Muscle of leg (tissue), 16 donors: ENCODE measurements at places on chromosomes 7 and 10. TPM values are rescaled to one million over a fixed set of nuclear protein-coding genes. Genes with fewer than 3 reads are reported as not detected.
A peak's percentile ranks its signal among the peaks of the same experiment; 100 is the strongest.

HTR7 gene
- 0.18 TPM for total RNA-seq

ZNF273 gene
- 5.4 TPM for total RNA-seq

PVRIG gene
- total RNA-seq: 0.13 TPM

UBTD1 gene
- total RNA-seq: 10.6 TPM

DNA sequence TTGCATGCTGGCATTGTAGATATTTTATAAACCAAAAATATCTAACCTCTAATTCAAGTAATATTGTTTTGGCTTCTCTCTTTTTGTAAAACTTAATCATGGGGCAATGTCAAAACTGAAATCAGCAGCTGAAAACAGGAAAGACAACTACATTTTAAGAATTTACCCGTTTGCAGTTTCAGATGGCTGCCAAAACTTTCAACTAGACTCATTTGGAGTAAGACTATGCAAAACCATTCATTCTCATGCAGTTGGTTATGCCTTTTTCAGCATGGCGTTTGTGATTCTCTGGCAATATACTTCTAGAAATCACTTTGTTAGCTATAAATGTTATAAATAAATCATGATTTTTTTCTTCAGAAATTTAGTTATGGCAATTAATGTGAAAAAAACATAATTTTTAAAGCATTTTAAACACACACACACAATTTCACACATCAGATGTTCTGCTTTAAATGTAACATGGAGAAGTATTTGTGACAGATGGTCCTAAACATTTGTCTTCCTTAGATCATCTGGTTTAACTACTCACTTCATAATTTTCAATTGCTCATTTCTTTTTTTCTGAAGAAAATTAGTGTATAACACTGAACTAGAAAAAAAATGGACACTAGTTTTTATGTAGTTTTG, 116.4 kb downstream of the ITGB8 start:
- no peaks in the 10 kb centered on the region for H3K36me3 ChIP-seq
- no peaks in the 10 kb centered on the region for H3K27me3 ChIP-seq
- no peak overlapping the region for H3K27ac ChIP-seq
- DNase-seq: no peak

DNA sequence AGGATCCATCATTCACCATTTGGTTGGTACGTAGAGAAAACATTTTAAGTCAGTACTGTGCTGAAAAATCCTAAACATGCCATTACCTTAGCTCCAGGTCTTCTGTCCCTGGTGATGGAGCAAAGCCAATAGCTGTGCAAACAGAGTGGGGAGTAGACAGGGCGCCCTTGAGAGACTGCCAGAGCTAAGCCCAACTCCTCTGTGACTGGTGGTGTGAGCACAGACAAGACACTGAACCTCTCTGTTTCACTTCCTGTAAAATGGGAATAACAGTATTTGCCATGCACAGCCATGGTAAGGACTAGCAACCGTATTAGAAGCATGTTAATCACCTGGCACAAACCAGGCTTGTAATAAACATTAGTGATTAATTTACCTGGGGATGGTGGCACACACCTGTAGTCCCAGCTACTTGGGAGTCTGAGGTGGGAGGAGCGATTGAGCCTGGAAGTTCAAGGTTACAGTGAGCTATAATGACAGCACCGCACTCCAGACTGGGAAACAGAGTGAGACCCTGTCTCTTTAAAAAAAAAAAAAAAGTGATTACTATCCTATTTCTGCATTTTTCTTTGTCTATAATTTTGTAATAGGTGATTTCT, 28.7 kb downstream of the LYZL1 start:
- H3K27me3 ChIP-seq: peaks cover 5% of the 10 kb centered on the region
- DNase-seq: no peak
- no peaks in the 10 kb centered on the region for H3K36me3 ChIP-seq
- H3K4me3 ChIP-seq: no peak overlapping the region
- peaks cover 16% of the 10 kb centered on the region for H3K4me1 ChIP-seq
- peak overlapping the region; percentile 31 for H3K27ac ChIP-seq

DNA sequence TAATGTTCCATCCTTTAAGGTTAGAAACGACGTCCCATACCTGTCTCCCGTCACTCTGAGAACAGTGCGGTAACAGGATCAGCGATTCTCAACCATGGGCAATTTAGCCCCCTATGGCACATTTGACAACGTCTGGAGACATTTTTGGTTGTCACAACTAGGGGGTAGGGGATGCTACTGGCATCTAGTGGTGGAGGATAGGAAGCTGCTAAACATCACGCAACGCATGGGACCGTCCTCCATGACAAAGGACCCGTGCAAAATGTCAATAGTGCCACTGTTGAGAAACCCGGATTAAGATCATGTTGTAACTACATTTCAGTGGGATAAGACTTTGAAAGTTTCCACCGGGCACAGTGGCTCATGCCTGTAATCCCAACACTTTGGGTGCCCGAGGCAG, 5.0 kb upstream of the PAXIP1 start:
- peaks cover 7% of the 10 kb centered on the region for H3K4me1 ChIP-seq
- no peak overlapping the region for H3K4me3 ChIP-seq
- H3K36me3 ChIP-seq: peaks cover 10% of the 10 kb centered on the region
- H3K27ac ChIP-seq: no peak overlapping the region

DNA sequence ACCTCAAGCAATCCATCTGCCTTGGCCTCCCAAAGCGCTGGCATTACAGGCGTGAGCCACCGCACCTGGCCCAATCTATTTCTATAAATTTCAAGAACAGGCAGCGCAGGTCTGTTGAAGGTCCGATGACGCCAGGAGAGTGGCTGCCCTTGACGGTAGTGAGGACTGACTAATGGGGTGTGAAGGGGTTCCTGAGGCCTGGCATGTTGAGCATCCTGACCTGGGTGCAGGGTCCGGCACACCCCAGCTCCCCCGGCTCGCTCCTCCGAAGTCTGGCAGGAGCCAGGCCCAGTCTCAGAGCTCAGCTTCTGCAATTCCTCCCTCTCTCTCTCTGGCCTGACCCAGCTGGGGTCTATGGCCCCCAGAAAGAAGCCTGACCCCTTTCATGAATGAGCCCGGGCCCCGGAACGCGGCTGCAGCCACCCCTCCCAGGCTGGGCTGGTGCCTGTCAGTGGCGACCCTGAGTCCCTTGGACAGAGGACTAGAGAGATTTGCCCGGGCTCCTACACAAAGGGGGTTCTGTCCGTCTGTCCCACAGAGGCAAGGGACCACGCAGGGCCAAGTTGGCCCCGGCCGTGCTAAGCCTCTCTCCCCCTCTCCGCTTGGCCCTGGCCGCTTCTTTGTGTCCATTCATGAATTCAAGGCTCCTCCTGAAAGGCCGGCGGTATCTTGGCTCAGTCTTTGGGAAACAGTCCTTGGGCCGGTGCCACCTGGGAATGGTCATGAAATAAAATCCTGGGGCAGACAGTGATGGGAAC, 18.8 kb downstream of the MMD2 start:
- no peaks in the 10 kb centered on the region for H3K36me3 ChIP-seq
- H3K4me1 ChIP-seq: no peaks in the 10 kb centered on the region
- no peak for DNase-seq
- no peak overlapping the region for H3K4me3 ChIP-seq

DNA sequence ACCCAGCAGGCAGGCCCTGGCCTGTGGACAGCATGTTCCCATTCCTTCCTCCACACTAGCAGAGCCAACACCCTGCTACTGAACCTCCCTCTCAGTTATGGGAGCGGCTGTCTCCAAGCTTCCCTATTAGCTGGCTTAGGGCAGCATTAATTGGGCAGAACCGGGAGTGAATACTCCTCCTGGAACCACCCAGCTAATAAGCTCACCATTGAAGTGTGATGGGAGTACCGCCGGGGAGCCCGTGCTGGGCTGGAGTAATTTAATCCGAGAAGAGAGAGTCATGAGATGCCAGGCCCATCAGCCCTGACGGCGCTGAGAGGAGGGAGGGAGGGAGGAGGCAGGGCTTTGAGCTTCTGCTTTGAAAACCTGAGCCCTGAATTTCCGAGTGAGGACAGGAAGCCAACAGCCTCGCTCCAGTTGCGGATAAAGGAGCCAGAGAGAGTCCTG, 31.8 kb upstream of the ELFN1 start:
- H3K4me1 ChIP-seq: peaks cover 9% of the 10 kb centered on the region
- peaks cover 21% of the 10 kb centered on the region for H3K27me3 ChIP-seq
- H3K27ac ChIP-seq: no peak overlapping the region
- no peak overlapping the region for H3K4me3 ChIP-seq
- peak; percentile 68 for DNase-seq

DNA sequence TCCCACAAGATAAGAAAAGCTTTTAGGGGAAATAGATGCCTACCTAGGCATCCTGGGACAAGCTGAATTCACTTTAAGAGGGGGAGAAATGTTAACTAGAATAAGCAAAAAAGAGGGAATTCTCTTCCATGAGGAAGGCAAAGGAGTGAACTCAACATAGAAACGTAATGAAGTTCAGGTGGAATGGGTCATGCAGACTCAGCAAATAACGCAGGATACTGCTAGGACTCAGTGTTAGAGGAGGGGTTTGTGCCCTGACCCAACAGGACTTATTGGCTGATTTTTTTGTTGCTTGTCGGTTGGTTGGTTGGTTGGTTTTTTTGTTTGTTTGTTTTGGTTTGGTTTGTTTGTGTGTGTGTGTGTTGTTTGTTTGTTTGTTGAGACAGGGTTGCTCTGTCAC, 9.3 kb downstream of the OR2A14 start:
- no peak for DNase-seq
- H3K4me3 ChIP-seq: no peak overlapping the region
- no peaks in the 10 kb centered on the region for H3K27me3 ChIP-seq
- H3K4me1 ChIP-seq: no peaks in the 10 kb centered on the region
- no peaks in the 10 kb centered on the region for H3K36me3 ChIP-seq

DNA sequence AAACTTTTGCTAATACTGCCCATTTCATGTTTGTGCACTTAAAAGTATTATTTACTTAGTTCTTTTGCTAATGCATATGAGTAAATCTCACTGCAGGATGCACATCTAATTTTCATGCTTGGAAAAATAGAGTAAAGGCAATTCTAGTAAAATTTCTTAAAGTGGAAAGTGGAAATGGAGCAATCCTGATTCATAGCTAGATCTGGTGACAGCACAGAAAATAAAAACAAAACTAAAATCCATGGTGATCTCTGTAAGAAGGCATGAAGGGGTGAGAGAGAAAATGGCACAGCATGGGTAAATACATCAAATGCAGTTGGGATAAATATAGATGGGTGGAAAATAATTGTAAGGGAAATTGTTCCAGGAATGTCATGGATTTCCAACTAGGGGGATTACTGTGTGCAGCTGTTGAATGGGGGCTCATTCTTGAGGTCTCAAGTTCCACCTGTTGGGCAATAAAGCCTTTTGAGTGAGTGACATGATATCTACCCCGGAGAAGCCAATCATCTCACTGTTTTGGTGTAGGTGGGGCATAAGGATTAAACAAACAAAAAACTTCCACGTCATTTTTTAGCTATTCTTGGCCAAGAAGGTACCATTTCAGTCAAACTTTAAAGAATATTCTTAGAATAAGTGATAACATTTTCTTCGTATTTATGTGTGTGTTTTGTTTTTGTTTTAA, 1.7 kb upstream of the MCU start:
- H3K4me3 ChIP-seq: no peak overlapping the region
- peak overlapping the region; percentile 84 for H3K27ac ChIP-seq
- peaks cover 25% of the 10 kb centered on the region for H3K4me1 ChIP-seq

- H3K4me1 ChIP-seq: no peaks in the 10 kb centered on the region
- H3K4me3 ChIP-seq: no peak overlapping the region
- no peak for DNase-seq
- H3K27me3 ChIP-seq: no peaks in the 10 kb centered on the region
- no peak overlapping the region for H3K27ac ChIP-seq
Observed at GRCh38 chr10:4407783-4408182, 418.2 kb upstream of the AKR1E2 start.

GRCh38 chr7:127871226-127871625, 160.0 kb downstream of the LRRC4 start:
- H3K36me3 ChIP-seq: no peaks in the 10 kb centered on the region
- no peak overlapping the region for H3K4me3 ChIP-seq
- no peaks in the 10 kb centered on the region for H3K27me3 ChIP-seq
- H3K27ac ChIP-seq: no peak overlapping the region
